Activated CD4-positive, alpha-beta T cell treated with anti-CD3 and anti-CD28 coated beads, Interleukin-2, amount 50 U/mL, for 1 hour (primary cell): ENCODE measurements at places on chromosomes 3 and 15.

- DNase-seq = no peak
Observed at GRCh38 chr3:132064114-132064513, 29.3 kb upstream of the CPNE4 start.

DNA sequence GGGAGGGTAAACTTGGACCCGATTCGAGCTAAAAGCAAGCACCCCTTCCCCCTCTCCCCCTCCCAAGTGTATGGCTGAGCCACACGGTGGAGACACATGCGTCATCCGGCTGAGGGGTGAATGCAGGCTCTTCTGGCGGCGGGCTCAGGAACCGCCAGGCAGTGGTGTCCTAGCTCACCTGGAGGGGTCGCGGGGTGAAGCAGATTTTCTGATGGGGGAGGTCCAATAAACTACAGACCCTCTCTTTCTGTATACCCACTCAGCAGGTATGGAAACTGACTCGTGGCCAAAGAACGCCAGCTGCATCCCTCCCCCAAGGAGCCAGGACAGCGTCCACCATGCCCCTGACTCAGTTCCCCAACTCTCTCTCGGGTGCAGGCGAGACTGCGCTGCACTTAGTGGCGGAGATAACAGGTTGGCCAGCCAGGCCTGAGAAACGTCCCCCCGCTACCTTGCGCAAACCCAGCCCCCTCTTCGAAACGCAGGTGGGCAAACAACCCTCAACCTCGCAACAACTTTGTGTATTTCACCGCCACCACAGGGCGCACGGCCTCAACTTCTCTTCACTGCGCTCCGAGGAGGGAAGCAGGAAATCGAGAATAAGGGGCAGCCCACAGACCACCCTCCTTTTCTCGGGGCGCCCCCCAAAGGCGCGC lies 1.3 kb downstream of the MAGI1 start:
- DNase-seq = no peak

DNA sequence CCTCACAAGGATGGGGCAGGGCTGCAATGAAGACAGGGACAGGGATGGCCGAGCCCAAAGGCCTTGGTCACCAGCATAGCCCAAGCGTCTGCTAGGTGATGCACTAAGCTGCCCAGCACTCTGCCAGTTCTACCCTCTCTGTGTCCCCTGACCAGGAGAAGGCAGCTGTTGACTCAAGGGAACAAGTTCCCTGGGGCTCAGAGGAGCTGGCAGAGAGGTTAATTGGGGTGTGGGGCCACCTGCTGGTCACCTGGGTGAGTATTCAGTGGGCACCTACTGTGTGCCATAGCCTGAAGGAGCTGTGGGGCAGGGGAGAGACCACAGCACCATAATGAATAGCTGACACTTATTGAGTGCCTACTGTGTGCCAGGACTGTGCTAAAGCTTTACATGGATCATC lies 22.0 kb upstream of the DOCK3 start:
- peak; percentile 50 for DNase-seq

DNA sequence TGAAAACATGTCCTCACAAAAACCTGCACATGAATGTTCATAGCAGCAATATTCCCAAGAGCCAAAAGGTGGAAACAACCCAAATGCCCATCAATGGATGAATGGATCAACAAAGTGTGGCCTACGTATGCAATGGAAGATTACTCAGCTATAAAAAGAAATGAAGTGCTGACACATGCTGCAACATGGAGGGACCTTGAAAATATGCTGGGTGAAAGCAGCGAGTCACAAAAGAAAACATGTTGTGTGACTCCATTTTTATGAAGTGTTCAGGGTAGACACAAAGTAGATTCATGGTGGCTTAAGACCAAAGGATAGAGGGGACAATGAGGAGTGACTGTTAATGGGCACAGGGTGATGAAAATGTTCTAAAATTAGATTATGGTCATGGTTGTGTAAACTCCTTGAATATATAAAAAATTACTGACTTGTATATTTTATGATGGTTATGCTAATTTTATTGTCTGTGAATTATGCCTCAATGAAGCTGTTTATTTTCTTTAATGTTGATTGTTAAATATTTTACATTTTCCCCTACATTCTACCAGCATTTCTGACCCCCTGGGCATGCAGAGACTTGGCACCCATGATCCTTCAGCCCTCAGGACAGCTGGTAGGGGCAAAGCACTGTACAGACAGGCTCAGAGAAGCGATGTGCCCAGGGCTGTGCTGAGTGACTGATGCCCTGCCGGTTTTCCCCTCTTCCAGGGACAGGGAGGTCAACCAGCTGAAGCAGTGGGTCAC lies 37.8 kb downstream of the CFAP100 start:
- no peak for DNase-seq

- DNase-seq = no peak
Observed at GRCh38 chr3:167673221-167673620, 19.5 kb upstream of the WDR49 start.

DNA sequence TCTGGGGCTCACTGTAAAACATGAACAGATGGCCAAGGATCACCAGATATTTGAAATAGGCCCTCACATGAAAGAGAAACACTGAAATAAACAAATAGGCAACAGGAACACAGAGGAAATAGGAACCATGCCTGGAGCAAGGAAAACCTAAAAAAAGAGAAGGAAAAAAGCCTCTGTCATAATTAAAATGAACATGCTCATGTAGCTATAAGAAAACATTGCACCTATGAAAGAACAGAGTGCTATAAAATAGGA lies 102.4 kb downstream of the RAB11A start:
- DNase-seq = no peak

GRCh38 chr3:27767000-27767399 lies 44.9 kb upstream of the EOMES start:
- no peak for DNase-seq

DNA sequence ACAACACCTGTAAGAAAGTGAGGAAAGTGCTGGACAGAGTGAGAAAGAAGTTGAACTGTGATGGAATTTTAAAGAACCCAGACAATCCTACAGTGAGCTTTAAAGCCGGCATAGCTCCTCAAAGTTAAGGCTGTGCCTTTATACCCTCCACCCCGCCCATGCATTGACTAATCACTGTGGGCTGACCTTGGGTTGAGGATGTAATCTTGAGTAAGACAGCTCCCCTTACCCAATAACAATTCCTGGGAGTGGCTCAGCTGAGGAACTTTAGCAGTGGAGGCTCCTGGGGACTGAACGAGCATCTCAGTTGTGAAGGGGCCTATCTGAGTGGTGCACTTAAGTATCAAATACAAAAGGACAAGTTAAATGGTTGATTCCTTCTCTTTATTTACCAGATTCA lies 35.7 kb upstream of the ZNF770 start:
- DNase-seq = no peak

GRCh38 chr3:188294823-188295487 lies 141.0 kb downstream of the LPP start:
- DNase-seq = no peak

DNA sequence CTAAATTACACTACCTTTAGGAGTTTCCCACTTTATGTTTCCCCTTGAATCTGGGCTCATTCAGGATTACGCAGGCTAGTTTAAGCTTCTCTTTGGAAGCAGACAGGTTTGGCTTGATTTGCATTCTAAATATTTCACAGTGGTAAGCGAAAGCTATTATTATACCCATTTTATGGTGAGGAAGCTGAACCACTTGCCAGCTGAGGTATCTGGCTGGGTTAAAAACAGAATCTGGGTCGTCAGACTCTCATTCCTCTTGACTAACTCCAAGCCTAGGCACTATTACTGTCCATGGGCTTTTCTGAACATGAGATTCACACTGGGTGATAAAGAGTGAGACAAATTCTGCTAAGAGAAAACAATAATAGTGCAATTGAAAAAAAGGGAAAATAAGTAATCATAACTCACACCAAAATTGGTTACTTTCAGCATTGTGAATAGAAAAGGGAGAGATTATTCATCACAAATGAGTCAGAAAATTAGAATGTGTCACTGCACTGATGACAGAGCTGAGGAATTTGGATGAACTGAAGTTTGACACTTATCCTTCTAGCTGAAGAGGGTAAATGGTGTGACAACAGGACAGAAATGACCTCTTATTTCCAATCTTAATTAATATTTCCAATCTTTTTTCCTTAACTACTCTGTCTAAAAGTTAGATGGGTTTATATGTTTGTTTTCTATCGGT lies 211.3 kb downstream of the TIGIT start:
- no peak for DNase-seq
